ENCODE measurements at places on chromosomes 12 and 14.

DNA sequence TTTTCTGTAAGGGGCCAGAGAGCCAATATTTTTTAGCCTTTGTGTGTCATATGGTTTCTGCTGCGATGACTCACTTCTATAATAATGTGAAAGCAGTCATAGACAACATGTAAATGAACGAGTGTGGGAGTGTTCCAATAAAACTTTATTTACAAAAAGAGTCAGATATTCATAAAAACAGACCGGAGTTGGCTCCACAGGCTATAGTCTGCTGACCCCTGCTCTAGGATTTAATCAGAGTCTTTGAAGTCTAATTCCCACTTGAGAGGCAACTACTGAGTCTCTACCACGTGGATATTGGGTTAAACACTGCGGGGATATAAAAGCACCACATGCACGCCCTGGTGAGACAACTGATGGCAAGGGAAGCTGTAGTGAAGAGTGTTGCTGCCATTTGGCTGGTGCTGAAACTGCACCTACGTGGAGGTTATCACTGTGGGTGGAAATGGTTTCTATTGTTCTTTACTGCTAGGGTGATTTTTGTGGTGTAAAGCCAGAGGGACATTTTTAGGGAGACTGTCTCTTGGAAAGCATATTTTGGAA, 3.6 kb upstream of the NINJ2 start:
- DNase-seq = no peak

GRCh38 chr12:58547217-58547616, 373.1 kb downstream of the LRIG3 start:
- no peak for DNase-seq

DNA sequence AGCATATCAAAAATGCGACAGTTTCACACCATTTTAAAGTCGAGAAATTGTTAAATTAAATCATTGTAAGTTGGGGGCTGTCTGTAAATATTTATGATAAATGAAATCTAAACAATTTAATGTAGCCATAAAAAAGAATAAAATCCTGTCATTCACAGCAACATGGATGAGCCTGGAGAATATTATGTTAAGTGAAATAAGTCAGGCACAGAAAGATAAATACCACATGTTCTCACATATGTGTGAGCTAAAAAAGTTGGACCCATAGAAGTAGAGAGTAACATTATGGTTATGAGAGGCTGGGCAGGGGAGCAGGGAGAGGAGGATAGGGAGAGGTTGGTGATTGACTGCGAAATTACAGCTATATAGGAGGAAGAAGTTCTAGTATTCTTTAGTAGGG, 135.9 kb downstream of the GARIN6 start:
- DNase-seq = no peak

GRCh38 chr14:28375295-28375694, 391.3 kb upstream of the FOXG1 start:
- no peak for DNase-seq

GRCh38 chr14:38079886-38080285, 127.8 kb upstream of the SSTR1 start:
- DNase-seq = no peak

DNA sequence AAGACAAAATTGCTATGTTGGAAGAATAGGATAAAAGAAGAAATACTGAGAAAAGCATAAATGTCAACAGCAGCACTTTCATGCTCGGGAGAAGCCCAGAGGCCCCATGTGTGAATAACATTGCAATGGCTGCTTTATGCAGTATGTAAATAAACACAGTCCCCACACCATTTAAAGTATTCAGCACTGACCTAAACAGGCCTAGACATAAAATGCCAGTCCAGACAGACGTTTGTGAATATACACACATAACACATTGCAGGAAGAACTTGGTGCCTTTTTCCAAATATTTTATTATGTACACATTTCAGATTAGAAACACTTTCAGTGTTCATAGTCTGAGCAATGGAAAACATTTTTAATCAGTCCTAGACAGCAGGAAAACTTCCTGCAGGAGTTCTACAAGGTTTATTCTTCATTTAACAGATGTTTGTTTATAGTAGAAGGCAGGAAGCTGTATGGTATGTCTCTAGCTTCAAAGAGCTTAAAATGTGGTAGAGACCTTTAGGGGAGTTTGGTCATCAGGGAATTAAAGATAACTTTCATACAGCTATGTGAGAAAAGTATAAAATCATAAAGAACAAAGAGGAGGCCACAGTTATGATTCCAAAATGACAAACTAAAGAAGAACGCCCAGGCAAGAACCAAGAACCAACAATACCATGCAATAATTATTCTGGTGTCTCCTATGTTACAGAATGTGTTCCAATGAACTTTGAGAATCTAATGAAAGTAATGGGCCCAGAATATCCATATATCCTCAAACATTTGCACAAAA, 30.6 kb upstream of the SLC38A2 start:
- no peak for DNase-seq

DNA sequence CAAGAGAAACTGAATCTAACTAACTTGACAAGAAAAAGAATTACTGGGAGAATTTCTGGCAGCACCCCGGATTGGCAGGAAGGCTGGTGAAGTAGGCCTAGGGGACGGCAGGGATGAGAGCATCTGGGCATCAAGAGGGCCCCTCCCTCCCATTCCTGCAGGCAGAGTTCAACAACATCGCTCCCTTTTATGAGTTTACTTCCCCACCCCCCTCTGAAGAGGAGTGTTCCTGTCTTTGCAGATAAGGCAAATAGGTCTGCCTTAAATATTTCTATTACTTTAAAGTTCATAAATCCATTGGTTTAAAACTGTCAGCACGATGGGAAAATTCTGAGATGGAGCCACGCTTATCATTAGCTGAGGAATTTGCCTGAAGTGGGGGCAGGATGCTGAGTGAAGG, 168.7 kb downstream of the TBX5 start:
- DNase-seq = no peak

- peak; percentile 36 for DNase-seq
Measured at GRCh38 chr12:12562016-12562483, 613 bp downstream of the DUSP16 start.

- no peak for DNase-seq
Measured at GRCh38 chr12:95386051-95386450, 87.9 kb upstream of the METAP2 start.

GRCh38 chr12:41055875-41056577, 132.1 kb upstream of the PDZRN4 start:
- DNase-seq = no peak

- DNase-seq = peak; percentile 5
Measured at GRCh38 chr14:101235335-101236103, 325.8 kb upstream of the DIO3 start.

GRCh38 chr12:111107392-111108178, 187.2 kb upstream of the MYL2 start:
- no peak for DNase-seq

DNA sequence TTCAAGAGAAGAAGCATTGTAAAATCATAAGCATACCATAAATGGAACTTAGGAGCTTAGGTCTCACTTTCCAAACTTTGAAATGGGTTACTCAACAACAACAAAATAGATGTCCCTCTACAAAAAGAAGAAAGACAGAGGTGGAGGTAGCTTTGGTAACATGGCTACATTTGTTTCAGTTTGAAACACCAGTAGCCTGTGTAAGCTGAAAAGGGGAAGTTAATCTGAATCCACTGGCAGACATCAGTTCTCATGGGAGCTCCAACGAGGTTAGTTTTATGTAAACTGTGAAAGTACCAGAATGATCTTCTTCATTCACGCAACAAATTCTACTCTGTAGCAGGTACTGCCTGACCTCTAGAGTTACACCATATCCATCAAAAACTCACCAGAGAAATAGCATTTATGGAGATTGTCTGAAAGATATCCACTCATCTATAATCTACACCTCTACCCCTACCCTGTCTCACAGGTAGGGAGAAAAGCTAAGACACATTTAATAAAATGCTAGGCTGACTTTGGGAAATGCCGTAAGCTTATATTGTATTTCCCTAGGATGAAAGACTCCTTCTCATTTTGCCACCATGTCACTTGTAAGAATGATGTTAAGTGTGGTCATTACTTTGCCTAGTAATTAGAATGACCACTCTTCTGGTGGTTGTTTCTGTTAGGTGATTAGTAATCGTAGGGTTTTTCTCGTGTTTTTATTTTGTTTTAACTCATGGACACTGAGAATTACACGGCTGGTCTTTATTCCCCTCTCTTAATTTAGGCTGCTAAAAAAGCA, 224.1 kb downstream of the ASCL1 start:
- no peak for DNase-seq

- DNase-seq = peak; percentile 17
Measured at GRCh38 chr14:92726135-92726932, 22.1 kb downstream of the LGMN start.

DNA sequence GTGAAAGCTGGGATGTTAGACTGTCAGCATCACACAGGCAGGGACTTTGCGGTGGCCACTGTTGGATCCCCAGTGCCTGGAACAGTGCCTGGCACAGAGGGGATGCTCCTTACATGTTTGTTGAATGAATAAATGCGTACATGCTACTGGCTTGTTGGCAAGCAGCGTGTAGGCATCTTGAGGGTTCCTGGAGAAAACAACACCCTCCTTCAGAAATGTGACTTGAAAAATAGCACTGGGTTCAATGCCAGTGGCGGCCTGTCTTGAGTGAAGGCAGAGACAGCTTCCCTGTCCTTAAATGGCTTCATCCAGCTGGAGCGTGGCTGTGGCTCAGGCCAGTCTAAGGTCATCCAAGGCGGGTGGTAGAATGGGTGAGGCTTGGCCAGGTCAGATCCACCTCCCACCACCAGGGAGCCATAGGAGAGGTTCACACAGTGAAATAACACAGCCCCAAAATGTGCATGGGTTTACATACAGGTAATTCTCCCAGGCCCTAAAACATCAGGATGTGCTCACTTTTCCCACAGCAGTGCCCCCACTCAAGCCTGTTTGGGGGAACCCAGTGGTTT, 171.4 kb downstream of the PHETA1 start:
- no peak for DNase-seq

GRCh38 chr12:79534029-79534867, 156.5 kb downstream of the PAWR start:
- no peak for DNase-seq

DNA sequence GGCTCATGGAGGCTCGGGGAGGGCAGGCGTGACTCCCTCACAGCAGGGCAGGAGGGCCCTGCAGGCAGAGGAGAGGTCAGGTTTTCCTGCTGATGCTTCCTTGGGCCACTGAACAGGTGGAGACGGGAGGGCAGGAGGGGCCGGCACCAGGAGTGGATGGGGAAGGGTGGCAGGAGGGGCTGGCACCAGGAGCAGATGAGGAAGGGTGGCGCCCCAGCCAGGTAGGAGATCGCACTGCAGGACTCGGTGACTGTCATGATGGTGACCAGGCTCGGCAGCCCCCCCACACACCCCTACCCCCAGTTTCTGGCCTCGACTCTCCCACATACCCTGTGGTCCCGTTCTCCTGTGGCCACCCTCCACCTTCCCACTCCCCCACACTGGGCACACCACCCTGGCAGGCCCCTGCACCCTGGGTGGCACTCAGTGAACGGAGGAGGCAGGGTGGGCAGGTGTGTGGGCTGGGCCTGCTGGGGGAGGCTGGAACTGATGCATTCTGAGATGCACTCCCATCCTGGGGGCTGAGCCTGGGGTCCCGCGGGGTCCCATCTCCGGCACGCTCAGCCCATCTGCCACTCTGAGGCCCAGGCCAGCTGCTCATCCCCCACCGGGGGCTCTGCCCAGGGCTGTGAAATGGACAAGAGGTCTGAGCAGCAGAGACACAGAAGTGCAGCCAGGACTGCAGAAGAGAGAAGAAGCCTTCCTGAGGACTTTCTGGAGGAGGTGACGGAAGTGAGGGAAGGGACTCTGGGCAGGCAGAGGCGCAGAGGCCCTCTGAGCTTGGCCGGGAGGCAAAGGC, 2.8 kb downstream of the NUDT14 start:
- no peak for DNase-seq

DNA sequence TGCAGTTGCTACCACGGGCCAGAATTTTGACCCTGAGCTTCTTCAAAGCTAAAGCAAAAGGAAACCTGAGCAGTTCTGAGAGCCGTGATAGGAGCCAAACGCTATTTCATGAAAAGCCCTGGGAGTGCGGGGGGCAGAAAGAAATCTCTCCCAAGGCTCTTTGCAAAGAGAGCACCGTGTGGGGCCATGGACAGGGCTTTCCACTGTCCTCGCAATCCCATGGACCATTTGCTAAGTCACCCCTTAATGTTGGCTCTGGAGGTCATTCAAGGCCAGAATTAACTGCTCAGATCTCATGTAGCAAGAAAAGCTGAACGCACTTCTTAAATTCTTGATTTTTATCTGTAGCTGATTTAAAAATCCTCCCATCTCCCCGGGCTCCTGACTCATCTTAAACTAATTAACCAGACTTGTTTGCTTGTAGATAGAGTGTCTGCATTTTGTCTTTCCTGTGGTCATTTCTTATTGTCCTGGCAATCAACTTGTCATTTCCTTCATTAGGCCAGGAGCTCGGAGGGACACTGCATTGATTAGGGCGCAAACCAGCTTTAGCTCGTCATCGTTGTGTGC, 24.8 kb downstream of the CLSTN3 start:
- no peak for DNase-seq

- DNase-seq = no peak
Measured at GRCh38 chr12:109100741-109101140, 3.3 kb downstream of the UNG start.

DNA sequence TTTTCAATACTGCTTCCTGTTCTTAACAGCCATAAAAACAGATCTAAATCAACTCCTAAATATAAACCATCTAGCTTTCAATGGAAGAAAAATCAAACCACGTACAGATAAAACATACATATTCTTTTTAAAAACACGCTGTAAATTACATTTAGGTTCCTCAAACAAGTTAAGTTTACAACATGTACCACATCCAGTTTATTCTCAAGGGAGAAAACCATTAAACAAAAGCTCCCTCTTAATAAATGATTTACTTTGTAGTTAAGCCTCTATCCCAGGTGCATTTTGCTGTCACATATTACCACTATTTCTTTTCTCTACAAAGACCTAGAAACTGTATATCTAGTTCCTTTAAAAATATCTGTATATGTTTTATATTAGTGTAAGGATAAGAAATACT, 3.1 kb downstream of the NUMB start:
- DNase-seq = no peak

GRCh38 chr12:25433581-25434325, 119.3 kb downstream of the LMNTD1 start:
- DNase-seq = no peak

DNA sequence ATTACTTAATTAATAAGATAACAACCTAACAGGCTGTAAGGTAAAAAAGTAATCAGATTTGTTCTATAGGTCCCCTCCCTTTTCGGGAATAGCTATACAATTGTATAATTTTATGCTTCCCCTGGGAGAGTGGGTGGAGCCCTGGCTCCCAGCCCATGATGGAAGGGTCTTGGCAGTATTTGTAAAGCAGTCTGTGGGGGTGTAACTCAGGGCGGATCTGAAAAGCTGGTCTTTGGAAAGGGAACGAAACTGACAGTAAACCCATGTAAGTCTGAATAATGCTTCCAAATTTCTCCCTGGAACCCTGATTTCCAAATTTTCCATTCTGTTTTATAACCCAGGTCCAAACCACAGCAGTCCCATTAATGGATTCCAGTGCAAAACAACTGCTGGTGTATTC, 110.4 kb downstream of the DAD1 start:
- DNase-seq = no peak
